ENCODE measurements at places on chromosomes 1 and 21.

DNA sequence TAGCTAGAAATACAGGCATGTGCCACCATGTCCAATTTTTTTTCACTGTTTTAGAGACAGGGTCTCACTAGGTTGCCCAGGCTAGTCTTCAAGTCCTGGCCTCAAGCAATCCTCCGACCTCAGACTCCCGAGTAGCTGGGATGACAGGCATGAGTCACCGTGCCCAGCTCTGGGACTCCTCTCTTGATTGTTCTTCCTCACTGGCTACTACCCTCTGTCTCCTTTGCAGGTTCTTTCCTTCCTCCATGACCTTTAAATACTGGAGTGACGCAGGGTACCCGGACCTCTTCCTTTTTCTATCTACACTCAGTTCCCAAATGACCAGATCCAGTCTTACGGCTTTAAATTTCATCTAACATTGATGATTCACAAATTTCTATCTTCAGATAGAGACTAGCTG is 34.9 kb downstream of the ASH1L start:
- no peak for DNase-seq

DNA sequence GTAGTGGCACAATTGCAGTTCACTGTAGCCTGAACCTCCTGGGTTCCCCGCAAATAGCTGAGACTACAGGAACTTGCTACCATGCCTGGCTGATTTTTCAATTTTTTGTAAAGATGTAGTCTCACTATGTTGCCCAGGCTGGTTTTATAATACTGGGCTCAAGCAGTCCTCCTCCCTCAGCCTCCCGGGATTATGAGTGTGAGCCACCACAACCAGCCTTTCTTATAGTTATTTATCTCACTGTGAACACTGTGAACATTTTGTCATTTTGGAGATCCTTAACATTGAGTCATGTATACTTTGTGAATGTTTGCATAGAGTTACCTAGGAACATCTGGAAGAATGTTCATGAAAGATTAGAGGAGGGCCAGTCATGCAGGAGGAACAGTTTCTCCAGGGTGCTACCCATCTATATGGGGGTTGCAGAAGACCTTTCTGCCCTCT is 127.1 kb upstream of the CACYBP start:
- DNase-seq, result no peak

- DNase-seq, result no peak
Observed at GRCh38 chr1:192153276-192153675, 5.0 kb upstream of the RGS18 start.

- DNase-seq, result peak; percentile 88
Observed at GRCh38 chr1:25675729-25676476, 59.3 kb downstream of the MAN1C1 start.

DNA sequence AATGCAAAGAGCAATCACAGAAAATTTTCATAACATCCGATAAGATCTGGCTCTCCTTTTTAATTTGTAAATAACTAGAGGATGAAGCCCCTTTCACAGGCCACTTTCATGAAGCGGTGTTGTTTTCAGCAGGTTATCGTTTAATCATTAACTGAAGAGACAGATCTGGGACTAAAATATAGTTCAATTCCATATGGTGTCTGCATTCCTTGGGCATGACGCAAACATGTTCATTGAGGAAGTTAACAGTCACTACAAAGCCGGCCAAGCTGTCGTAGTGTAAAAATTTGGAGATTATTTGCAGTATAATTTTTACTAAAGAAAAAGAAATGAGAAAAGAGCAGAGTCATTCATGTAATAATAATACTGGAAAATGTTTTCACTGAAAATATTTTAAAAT is 565.2 kb upstream of the ADAMTS5 start:
- no peak for DNase-seq

All from stimulated activated CD4-positive, alpha-beta T cell treated with anti-CD3 and anti-CD28 coated beads, Interleukin-1b, Interleukin-23, amount 100 ng/mL, for 48 hours (primary cell).